Activated CD4-positive, alpha-beta T cell treated with anti-CD3 and anti-CD28 coated beads, Interleukin-2, amount 50 U/mL, for 24 hours (primary cell): ENCODE measurements at places on chromosomes 16 and 17.

- no peak for DNase-seq
Observed at GRCh38 chr17:3690094-3690715, 5.8 kb downstream of the P2RX5 start.

- no peak for DNase-seq
Observed at GRCh38 chr16:88859381-88860091, 2.6 kb downstream of the TRAPPC2L start.

DNA sequence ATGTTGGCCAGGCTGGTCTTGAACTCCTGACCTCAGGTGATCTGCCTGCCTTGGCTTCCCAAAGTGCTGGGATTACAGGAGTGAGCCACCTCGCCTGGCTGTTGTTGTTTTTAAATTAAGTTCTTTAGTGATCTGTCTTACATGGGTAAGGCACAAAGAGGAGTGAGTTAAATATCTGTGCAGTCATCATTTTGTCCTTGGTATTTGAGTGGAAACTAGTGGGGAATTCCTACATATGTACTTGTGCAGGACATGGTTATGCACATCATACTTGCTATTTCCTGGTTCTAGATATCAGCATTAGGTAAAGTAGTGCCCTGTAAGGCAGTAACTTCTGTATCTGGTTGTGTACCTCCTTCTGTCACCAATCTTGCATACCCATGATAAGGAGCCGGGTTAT is 3.7 kb downstream of the KPNB1 start:
- DNase-seq, result no peak

GRCh38 chr17:1446201-1446600 is 9.8 kb downstream of the CRK start:
- no peak for DNase-seq

DNA sequence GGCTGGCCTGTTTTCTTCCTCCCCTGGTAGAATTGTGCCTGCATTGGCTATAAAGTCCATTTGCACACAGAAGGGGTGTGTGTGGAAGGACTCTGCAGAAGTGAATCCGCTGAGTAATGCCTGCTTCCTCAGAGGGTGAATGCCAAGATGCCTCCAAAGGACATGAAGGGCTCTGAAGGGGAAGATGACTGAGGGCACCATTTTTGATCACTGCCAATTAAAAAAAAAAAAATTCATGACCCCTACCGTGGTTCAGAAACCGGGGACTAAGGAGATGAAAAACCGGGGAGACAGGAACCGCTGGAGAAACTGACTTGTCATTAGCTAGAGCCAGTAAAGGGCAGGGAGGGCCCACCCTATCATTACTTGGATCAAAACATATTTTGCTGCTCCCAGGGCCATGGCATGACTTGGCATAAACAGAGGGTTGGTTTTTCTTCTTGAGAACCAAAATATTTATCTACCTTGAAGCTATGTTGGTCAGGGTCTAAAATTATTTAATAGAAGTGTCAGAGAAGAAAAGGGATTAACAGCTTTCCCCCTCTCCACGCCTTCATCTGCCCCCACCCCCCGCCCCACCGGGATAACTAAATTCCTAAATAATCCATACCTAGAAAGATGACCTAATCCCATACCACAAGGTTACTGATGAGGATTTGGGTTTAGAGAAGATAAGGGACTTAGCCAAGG is 3.6 kb upstream of the USP7 start:
- DNase-seq, result no peak

GRCh38 chr16:56862776-56863175 is 2.2 kb upstream of the SLC12A3 start:
- DNase-seq, result no peak

DNA sequence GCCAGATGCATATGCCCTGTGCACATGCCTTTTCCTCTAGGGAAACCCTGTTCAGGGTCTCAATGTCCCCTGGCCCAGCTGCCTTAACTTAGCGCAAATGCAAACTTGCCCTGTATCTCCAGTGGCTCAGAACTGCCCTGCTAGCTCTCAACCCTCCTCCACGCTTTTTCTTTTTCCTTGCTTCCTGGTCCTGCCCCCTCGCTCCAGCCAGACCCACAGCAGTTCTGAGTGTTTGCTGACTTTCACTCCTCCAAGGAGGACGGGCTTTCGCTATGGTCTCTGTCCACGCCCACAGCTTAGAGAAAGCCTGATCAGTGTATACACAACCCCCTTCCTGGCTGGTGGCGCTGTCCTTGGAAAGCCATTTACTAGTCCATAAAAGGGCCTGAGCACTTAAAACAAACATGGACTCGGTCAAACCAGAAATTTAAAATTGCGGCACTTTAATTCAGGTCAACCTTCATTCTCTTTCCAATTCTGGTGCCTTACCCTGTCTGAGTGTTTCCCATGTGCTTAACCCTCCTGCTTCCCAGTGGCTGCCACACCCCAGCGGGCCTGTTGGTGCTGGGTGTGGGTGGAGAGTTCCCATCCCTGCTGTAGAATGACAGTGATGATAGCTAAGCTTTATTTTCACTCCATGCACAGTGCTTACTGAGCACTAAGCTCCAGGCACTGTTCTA is 15.6 kb upstream of the TMEM98 start:
- no peak for DNase-seq
